ENCODE measurements at places on chromosomes 7 and 10.

GRCh38 chr10:120184547-120185337 lies 272.3 kb upstream of the PLPP4 start:
- DNase-seq: no peak

DNA sequence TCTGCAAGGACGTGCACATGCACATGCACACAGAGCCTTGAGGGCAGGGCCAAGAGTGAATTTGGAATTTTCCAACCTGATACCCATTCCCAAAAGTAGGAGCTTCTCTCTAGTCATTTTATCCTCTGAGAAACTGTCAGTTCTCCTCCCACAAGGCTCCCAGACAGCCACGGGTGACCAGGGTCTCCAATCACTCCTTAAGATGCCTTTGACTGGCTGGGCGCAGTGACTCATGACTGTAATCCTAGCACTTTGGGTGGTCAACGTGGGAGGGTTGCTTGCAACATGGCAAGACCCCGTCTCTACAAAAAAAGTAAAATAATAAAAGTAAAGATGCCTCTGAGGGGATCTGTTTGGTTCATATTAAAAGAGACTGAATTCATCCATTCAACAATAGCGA lies 13.2 kb downstream of the SCD start:
- DNase-seq: no peak

DNA sequence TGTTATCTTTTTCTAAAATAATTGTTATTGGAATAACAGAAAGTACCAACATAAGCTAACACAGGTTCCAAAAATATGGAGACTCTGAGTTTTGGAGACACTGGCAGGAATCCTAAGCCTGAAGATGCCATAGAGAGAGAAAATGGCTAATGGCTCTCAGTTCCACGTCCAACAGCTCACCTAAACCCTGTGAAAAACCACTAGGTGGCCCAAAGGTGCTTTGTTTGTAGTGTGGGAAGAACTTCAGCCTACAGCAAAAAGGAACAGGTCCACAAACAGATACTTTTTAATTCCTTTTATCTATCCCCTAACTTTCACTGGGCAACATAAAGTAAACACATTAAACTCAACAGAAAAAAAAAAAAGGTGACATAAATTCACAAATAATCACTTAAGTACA lies 272.3 kb downstream of the SEMA3D start:
- DNase-seq: no peak

- no peak for DNase-seq
These were observed 16.9 kb upstream of the NKX6-2 start for GRCh38 chr10:132802694-132803320.

GRCh38 chr7:152751449-152752141 lies 8.0 kb upstream of the ACTR3B start:
- DNase-seq: no peak

DNA sequence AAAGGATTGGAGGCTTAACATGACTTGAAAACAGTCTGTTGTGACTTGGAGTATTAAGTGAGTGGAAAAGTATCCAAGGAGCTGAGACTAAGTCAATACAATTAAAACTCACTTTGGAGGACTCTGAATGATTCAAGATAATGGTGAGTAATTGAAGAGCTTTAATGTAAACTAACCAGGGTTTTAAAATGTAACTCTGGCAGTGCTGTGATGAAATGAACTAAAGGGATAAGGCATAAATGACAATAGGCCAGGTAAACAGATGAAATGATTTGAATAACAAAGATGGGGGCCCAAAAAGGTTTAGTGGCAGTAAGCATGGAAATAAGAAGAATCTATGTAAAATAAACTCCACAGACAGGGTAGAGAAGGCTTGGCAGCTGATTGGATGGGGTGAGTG lies 316.5 kb upstream of the CACNA2D1 start:
- DNase-seq: no peak

DNA sequence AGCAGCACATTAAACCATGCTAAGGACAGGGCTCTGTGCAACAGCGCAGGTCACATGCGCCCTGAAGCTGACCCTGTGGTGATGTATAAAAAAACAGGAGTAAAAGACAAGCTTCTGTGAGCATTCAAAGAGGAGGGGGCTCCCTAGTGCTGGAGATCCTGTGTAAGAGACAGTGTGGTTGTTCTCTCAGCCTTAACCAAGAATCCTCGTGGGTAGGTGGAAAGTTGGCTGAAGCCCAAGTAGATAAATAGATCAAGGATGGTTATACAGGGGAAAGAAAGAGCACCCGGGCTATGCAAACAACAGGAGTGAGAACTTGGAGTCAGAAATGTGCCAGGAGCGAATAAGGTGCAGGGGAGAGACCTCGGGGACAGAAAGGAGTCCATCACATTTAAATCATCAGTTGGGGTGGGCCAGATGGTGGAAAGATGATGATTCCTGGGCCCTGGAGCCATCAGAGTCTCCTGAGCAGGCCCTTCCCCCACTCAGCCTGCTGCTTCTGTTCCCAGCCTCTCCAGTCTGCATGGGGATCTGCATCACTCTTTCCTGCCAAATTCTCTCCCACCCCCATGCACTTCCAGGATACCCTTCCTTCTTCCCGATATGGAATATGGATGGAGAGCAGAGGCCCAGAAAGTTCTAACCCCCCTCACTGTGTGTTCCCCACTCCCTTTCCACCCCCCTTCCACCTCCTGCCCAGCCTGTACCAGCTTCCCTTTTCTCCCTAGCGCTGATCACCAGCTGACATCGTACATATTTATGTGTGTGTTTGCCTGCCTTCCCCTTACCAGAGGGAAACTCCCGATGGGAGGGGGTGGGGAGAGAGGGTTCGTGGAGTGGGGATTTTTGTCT lies 78.1 kb upstream of the PRR15 start:
- DNase-seq: no peak

GRCh38 chr7:90892213-90892612 lies 296.1 kb downstream of the CDK14 start:
- DNase-seq: no peak

DNA sequence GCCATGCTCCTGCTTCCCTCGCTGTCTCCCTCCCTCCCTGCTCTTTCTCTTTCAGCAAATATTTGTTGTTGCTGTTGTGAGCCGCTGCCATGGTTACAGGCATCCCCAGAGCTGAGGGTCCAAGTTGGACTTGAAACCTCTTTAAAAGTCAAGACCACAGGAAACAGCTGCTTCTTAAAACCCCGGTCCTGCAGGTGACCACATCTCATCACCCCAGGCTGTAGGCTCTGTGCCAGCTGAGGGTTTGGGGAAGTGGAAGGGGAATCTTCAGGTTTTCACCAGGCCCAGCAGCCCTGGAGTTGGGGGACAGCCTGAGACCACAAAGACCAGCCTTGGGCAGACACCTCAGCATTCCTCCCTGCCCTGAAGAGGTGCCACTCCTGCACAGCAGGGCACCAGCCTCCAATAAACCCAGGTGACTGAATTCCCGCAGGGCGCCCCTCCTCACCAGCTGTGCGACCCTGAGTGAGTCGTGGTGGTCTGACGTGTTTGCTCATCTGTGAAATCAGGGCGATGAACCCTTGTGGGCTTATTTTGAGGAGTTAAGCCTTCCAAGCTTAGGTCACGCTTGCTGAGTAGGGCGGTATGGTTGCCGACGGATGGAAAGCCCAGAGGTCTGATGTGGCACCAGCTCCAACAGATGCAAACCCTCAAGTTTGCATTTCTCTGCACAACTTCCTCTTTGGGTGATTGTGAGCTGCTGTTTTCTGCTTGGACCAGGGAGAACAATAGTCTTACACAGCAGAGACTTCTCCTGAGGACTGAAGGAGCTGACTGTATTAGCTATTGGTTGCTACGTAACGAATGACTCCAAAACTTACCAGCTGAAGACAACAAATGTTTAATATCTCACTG lies 24.8 kb downstream of the NPTX2 start:
- no peak for DNase-seq

GRCh38 chr7:2608921-2609411 lies 22.8 kb upstream of the TTYH3 start:
- DNase-seq: no peak

GRCh38 chr7:80186721-80187120 lies 52.1 kb downstream of the GNAI1 start:
- no peak for DNase-seq

DNA sequence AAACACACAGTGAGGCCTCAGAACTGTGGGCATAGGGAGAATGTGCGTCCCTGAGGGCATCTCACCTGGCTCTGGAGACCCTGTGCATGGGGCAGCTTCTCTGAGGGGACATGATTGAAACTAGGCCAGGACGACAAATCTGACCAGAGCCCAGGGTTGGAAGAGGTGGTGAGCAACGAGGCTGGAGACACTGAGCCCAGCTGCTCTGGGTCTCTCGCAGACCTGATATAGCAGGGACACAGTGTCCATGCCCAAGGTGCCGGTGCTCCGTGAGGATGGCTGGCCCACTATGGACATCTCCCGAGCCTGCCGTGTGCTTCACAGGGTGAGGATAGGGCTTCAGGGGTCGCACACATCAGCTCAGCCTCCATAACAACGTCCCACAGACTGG lies 49.3 kb upstream of the INSIG1 start:
- no peak for DNase-seq

- DNase-seq: no peak
These were observed 156.0 kb downstream of the ELFN1 start for GRCh38 chr7:1825897-1826741.

DNA sequence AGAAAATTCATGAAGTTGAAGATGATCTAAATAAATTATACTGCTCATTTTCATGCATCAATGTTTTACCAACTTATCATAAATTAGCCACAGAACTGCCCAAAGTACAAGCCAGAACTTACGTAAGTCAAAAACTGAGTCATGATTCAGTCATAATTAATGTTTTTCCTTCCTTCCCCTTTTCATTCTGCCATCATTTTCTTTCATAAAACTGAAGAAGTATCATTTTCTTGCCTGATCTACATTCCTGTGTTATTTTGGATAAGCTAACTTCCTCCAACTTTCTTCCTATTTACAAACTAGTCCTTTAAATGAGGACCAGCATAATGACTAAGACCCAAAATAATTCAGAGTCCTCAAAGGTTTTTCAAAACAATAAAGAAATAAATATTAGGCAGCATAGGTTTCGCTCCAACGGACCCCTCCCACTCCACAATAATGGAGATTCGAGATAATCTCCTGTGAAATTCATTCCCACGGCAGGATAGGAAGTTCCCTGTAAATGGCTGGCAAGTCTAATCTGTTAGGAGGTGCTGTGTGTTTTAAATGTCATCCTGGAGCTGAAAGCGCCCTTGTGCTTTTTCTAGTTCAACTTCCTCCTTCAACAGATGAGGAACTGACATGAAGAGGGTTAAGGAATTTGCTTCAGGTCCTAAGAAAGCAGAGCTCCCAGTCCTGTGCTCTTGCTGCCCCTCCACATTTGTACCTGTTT lies 218.9 kb downstream of the DOCK4 start:
- DNase-seq: no peak

DNA sequence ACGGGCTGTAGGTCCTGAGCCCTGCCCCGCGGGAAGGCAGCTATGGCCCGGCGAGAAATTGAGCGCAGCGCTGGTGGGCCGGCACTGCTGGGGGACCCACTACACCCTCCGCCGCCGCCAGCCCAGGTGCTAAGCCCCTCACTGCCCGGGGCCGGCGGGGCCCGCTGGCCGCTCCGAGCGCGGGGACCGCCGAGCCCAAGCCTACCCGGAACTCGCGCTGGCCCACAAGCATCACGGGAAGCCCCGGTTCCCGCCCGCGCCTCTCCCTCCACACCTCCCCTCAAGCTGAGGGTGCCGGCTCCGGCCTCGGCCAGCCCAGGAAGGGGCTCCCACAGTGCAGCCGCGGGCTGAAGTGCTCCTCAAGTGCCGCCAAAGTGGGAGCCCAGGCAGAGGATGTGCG lies 5.5 kb upstream of the CACUL1 start:
- no peak for DNase-seq

DNA sequence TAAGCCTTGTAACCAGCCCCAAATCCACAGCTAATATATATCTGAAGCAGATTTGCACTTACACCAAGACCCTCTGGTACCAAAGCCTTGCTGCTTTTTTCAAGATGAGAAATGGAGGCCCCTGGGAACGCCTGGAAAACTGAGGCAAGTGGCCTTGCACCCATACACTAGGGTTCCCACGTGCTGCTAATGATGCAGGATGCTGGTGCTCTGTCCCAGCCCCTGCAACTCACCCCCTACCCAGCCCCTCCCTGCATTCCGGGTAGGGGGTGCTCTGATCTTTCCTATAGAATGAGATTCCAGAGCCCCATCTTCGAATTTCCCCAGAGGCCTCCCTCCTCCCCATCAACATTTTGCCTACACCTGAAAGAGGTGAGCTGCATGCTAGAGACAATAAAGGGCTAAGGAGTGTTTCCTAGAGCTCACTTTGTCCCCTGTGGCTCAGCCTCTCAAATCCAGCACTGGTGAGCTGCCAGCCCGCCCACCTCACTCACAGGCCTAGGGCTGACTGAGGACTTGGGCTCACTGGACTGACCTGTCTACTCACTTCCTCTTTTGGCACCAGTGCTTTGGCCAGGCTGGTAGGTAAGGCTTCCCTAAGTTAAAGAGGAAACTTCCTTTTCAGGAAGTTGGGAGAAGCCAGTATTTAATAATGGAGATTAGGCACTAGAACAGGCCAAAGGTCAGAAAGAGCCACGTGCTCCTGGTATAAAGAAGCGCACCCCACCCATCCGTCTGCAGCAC lies 9.8 kb downstream of the RBP4 start:
- no peak for DNase-seq

- no peak for DNase-seq
These were observed 8.3 kb downstream of the GPR85 start for GRCh38 chr7:113078331-113078730.

- no peak for DNase-seq
These were observed 84.7 kb downstream of the TMEM178B start for GRCh38 chr7:141158561-141158960.
